SHP77 (cell line): ENCODE measurements at places on chromosomes 11 and 22.

- no peak for DNase-seq
Observed at GRCh38 chr11:57468276-57468675, 7.9 kb downstream of the RTN4RL2 start.

- DNase-seq: no peak
Observed at GRCh38 chr11:114719562-114719961, 41.2 kb downstream of the NXPE2 start.

GRCh38 chr11:10456519-10456918, 1.5 kb downstream of the AMPD3 start:
- DNase-seq: peak; percentile 58

DNA sequence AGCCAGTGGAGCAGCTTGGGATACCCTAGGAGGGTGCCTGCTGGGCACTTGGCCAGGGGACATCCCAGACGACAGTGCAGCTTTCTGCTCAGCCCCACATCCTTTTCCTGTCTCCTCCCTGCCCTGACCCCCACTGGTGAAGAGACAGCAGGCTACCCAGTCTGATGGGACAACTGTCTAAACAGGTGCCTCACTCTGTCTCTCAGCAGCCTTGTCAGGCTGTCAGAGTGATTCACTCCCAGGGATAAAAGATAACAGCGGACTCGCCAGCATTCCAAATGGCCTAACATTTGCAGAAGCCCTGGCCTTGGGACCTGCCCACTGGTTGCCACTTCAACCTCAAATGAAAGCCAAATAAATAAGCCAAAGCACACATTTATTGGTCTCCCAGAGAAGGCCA, 318.6 kb upstream of the PLET1 start:
- DNase-seq: peak; percentile 1

GRCh38 chr22:29948385-29948769, 65.4 kb downstream of the MTMR3 start:
- DNase-seq: no peak

- DNase-seq: no peak
Observed at GRCh38 chr22:46815896-46816731, 53.7 kb downstream of the TBC1D22A start.

DNA sequence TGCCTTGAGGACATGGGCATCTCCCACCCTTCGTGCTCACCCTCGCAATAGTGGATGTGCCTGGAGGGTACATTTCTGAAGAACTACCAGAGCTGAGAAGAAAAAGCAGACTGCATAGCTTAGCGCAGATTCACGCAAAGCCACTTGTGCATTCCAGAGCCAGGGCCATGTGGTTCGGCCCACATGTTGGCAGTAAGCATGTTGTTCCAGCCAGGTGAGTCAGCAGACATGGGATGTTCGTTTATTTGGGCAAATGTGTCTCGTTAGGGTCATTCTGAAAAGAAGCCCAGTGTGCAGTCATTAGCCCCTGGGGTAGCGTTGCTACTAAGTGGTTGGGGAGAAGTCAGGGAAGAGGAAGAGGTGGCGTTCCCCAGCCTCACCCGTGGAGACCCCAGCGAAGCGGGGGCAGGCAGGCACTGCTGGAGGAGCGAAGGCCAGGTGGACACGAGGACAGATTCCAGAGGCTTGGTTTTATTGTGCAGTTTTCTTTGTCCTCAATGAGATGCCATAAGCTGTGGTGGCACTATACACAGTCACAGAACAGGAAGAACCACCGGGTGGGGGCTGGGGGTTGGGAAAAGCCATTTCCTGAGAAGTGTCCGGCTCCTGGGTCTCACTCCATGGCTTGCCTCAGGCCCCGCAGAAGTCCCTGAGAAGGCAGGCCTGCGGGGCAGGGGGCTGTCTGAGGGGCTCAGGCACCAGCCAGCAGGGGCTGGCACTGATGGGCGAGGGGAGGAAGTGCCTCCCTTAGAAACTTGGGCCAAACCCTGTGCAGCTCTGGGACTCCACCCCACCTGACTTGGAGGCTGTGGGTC, 5.0 kb downstream of the THY1 start:
- no peak for DNase-seq

GRCh38 chr22:20673295-20674195, 100.4 kb upstream of the SERPIND1 start:
- no peak for DNase-seq

DNA sequence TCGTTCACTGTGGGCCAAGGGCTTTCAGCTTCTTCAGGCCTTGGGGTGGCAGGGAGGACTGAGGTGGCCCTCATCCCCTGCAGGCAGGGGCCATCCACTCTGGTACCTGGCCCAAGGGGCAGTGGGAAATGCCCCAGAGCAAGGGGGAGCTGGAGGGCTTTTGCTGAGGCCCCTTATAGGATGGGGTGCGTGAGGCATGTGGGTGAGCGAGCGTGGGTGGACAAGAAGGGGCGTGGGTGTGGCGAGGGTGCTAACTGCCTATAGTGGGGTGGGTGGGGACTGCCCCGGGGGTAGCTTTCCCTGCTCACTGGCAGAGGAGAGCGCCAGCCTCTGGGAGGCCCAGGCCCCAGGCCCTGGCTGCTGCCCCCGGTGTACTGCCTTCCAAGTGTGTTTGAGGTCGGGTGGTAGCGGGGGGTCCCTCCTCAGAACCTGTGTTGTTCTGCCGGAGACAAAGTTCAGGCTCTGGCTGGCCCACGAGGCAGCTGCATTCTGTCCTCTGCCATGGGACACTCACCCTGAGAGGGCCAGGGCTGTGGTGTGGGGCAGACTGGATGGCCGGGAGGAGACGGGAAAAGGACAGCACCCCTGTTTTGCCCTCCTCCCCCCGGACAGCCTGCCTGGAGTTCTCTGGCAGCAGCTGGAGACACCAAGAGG, 3.4 kb downstream of the FLRT1 start:
- no peak for DNase-seq

DNA sequence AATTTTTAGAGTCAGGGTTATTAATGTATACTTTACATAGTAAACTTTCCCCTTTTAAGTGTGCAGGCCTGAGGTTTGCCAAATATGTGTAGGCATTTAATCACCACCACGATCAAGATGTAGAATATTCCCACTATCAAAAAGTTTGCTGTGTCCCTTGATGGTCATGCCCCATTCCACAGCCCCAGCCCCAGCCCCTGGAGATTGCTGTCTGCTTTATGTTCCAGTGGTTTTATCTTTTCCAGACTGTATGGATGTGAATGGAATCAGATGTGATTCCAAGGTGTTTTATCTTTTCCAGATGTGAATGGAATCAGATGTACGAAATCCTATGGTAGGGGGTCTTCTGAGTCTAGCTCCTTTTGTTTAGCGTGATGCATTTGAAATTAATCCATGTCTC, 93.1 kb upstream of the B3GAT1 start:
- DNase-seq: no peak

GRCh38 chr11:75703695-75704237, 13.9 kb upstream of the MOGAT2 start:
- DNase-seq: no peak

DNA sequence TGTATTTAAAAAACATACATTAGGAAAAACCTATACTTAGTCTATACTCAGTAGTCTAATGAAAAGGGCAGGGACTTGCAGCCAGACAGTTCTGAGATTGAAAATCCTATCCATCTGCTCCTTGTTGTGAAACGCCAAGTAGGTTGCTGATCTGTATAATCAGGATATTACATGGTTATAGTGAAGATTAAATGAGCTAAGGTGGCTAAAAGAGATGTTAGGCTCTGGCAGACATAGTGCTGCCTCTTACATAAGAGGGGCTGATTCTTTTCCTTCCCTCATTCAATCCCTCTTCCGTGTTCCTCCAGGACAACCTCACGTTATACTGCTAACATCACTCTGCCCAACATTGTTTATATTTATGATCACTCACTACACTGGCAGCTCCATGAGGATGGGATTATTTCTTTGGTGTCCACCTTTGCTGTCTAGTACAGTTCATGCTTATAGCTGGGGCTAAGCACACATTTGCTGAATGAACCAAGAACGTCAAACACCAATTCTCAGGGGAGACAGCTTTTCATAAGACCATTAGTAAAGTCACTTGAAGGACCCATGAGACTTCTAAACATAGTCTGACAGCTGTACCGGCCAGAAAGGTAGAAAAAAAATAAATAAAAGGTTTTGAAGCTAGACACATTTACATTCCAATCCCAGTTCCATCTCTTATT, 46.3 kb downstream of the GAB2 start:
- no peak for DNase-seq

DNA sequence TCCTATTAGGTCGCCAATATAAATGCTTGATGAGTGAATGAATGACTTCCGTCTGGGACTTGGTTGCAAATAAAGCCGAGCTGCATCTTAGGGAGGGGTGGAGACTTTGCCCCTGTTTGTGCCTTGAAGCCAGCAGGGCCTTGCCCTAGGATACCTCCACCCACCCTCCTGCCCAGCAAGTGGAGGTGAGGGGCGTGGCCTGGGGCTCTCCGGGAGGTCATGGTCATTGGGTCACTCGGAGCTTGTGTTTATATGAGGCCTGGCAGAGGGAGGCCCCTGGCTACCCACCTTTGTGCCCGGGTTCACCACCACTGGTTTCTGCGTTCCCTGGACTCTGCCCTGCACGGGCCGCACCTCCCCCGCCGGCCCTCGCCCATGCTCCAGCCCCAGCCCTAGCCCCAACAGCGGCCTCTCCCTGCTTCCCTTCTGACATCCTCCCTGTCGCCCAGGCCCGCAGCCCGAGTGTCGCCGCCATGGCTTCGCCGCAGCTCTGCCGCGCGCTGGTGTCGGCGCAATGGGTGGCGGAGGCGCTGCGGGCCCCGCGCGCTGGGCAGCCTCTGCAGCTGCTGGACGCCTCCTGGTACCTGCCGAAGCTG, 4.3 kb downstream of the MPST start:
- DNase-seq: no peak

DNA sequence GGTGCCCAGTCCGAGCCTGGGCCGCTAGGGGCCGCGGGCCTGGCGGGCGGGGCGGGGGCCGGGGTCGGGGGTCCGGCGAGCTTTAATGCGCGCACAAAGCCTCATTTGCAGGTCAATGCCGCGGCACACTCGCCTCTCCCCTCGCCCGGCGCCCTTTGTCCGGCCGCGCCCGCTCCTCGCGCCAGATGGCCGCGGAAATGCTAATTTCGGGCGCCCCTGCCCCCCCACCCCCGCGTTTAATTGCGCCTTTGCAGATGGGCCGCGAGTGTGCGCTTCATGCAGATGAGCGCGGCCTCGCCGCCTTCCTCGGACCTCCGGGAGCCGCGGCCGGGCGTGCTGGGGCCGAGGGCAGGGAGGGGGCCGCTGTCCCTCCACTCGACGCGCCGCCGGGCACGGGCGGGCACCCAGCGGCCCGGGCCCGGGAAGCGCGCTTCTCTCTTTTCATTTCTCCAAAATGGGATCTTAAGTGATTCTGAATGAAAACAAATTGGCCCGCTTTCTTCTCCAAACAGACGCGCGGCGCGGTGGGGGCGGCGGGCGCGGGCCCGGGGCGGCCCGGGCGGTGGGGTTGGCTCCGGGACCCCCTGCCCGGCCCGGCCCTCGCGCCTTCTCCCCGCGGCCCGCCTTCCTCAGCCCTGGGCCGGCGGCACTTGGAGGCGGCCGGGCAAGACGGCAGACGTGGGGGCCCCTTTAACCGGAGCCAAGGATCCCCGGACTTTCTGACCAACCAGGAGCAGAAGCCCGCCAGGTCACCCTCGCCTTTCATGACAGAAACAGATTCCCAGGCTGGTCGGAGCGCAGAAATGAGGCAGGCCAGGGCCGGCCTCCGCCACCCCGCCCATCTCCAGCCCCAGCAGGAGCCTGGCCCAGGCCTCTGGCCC, 22.9 kb downstream of the CDKN1C start:
- no peak for DNase-seq

DNA sequence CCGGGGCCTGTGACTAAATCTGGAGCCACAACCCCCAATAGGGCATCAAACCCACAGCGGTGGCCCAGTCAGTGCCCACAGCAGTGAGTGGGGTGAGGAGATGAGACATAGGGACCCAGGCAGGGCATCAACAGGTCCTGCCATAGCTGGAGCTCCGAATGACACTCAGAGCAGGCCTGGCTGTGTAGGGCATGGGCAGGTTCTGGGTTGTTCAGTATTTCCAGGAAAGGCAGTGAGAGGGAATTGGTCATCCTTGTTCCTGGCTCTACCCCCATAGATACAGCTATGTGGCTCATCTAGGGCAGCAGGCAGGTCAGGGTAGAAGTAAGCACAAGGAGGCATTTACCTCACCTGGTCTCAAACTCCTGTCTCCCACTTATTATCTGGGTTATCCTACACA, 126.6 kb downstream of the BUD13 start:
- no peak for DNase-seq

DNA sequence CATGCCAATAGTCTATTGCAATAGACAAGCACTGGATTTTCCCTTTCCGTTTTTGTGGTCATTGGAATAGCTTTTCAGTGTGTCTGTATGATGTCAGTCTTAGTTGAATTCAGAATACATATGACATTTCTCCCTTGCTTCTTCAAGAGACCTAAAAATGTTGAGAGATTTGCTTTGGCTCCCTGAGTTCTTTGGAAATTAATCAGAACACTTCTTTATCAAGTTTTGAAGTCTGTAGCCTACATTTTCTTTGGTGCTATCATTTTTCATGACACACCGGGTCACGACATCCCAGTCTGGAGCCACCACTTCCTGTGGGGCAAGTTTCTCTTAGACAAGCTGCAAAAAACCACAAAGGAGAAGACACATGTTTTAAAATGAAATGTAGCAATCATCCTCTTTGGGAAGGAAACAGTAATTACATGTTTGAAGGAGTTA, 847.1 kb downstream of the OPCML start:
- DNase-seq: no peak

DNA sequence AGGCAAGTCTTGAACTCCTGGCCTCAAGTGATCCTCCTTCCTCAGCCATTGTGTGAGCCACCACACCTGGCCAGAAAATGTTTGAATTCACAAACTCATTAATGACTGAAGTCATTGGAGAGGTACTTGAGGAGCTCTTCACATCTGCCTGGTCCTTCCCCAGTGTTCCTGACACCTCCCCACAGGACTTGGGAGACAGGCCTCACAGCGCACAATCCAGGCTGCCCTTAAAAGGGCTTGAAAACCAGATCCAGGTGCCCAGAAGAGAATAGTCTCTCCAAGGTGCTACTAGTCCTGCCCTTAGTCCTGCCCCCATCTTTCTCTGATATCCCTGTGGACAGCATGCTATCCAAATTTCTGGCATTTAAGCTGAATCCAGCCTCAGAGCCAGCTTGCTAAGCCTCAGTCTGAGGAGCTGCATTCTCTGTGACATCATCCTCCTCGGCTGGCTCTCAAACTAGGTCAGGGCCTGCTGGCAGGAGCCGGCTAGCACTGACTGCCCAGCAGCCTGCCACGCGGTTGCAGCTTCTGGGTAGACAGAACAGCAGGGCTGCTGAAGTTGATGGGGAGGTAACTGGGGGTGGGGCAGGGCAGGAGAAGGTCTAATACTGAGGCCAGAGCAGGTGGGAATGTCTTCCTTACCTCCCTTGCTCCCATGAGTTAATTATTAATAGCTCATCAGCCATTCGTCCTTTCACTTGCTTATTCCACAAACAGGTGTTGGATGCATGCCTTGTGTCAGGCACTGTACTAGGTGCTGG, 35.3 kb upstream of the NECTIN1 start:
- DNase-seq: no peak

DNA sequence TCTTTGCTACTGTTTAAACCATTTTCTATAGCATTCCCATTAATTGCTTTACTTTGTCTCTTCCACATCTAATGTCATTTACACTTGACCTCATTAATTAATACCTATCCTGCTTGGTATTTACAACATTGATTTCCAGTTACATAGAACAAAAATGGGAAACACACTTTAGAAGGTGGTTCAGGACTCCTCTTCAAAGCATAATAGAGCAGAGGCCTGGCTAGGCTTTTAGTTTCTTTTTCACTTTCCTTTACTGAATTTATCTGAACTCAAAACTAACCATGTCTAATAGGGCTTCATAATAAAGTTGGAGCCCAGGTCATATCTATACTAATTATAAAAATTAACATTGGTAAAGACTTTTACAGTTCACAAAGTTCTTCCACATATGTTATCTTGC, 648.0 kb upstream of the KIRREL3 start:
- no peak for DNase-seq

GRCh38 chr11:132222345-132222744, 851.9 kb downstream of the NTM start:
- DNase-seq: no peak
